Stimulated activated CD4-positive, alpha-beta T cell treated with anti-CD3 and anti-CD28 coated beads, Interleukin-1b, Interleukin-23, amount 100 ng/mL, for 1 hour (primary cell): ENCODE measurements at places on chromosomes 4 and X.

DNA sequence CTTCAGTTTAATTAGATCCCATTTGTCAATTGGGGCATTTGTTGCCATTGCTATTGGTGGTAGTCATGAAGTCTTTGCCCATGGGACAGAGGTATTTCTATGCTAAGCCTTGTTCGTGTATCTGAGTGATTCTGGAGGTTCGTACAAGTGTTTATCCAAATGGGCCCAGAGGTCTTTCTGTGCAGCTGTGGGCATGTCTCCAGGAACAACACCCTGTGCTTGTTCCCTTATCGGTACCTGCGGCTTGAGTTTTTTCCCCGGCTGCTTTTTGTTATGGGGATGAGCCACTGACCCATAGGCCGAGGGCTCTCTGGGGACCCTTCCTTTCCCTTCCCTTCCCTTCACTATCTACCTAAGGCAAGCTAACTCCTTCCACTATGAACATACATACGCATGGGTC lies 81.4 kb upstream of the WDR1 start:
- no peak for DNase-seq

- DNase-seq = no peak
Observed at GRCh38 chr4:41002309-41002708, 212.0 kb downstream of the APBB2 start.

GRCh38 chr4:113383111-113383785 lies 333.8 kb downstream of the ANK2 start:
- DNase-seq = no peak

DNA sequence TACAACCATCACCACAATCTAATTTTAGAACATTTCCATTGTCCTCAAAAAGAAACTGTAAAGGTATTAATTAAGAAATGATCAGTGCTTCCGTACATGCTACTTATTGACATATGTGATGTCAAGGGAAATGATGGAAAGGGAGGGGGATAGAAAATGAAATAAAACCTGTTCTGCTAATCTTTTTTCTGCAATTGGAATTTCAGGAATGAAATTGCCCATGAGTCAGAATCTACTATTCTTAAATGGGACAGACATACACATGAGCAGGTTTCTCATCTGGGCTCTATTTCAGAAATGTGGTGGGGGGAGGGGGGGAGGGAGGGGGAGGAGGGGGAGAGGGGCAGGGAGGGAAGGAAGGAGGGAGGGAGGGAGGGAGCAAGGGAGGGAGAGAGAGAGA lies 91.0 kb downstream of the SHROOM4 start:
- no peak for DNase-seq

- no peak for DNase-seq
Observed at GRCh38 chrX:106363214-106363613, 195.1 kb downstream of the PWWP3B start.

DNA sequence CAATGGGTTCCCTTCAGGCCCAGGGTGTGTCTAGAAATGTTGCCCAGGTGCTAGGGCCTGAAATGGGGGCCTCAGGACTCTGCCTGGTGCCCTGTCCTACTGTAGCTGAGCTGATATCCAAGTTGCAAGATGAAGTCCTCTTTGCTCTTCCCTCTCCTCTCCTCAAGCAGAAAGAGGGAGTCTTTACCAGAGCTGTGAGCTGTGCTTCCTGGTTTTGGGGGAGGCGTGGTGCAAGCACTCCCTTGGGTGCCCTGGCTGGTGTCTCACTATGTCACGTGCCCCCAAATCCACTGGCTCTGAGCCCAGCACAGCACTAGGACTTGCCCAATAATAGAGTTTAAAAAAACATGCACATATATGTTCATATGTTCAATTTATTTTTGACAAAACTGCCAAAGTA lies 29.3 kb upstream of the CT47A1 start:
- no peak for DNase-seq

DNA sequence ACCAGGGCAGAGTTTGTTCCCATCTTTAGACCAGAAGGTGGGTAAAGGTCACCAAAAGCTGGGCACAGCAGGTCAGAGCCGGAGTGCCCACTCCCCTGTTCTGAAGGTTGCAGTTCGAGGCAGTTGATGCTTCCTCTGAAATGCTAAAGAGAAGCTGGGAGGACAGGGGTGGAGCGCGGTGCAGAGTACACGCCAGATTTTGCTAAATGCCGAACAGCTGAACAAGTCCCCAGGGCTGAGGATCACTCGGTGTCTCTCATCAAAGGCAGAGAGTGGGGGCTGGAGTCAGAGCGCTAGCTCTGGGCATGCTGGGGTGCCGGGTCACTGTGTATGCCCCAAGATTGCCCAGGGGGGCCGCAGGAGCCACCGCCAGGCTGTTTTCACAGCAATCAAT lies 197.0 kb downstream of the BCOR start:
- DNase-seq = no peak

DNA sequence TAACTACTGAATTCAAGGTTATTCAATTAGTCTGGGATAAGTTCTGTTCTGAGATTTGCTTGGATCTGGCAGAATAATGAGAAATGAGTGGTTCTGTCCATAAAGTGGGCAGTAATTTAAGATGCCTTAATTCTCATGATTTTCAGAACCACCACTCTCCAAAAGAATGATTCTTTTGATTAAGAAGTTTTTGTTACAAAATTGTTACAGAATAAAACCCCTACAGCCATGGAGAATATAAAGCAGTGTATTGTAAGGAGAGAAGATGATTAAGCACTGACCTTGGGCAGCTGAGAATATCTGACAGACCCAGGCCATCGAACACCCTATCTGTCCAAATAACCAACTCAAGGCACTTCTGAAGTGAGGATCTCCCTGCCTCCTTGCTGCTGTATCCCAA lies 12.4 kb downstream of the AMELX start:
- no peak for DNase-seq

GRCh38 chr4:79662651-79663050 lies 254.6 kb upstream of the GK2 start:
- DNase-seq = no peak

DNA sequence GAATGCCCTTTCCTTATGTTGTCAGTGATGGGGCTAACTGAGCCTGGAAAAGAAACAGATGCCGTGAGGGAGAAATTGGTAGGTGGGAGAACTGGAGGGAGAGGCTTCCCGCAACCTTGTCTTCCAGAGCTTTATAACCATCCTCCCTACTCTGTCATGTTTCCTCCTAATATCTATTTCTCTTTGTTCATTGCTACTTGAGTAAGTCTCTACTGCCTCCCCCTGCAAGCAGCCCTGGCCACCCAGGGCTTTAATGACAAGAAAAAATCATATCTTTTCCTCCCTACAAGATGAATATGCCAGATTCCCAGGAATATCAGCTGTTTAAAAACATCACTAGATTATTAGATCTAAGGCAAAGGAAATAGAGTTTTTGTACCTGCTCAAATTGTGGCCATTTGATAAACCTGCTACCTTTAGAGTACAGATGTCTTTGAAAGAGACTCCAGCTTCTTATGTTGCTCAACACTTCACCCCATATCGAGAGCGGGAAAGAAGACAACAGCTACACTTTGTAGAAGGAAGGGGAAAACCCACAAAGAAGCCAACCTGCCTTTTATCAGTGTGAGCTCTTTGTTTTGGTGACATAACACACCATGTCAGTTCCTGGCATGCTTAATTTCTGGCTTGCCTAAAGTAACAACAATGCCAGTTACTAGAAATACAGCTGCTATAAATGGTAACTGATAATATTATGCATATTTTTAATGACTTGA lies 186.6 kb upstream of the LEF1 start:
- no peak for DNase-seq

GRCh38 chr4:32145987-32146386 lies 1425.8 kb downstream of the PCDH7 start:
- DNase-seq = no peak

- DNase-seq = no peak
Observed at GRCh38 chr4:152680988-152681603, 1.3 kb upstream of the TMEM154 start.

DNA sequence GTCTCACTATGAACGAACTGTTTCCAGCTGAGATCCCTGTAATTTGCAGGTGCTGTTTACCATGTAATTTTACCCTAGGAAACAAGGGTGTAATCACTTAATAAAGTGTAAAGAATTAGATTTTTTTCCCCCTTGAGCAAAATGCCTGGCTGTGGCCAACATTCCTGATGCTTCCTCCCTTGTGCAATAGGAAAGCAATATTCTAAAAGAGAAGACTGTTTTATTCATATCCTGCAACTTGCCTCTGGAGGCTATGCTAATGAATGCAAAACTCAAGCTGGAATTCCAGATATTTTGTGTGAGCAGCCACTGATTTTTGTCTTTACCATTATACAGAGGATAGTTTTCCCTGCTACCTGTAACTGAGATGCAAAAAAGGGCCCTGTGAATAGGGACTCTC lies 98.0 kb downstream of the AWAT2 start:
- DNase-seq = no peak

GRCh38 chr4:139042981-139043460 lies 27.4 kb downstream of the NOCT start:
- DNase-seq = no peak

DNA sequence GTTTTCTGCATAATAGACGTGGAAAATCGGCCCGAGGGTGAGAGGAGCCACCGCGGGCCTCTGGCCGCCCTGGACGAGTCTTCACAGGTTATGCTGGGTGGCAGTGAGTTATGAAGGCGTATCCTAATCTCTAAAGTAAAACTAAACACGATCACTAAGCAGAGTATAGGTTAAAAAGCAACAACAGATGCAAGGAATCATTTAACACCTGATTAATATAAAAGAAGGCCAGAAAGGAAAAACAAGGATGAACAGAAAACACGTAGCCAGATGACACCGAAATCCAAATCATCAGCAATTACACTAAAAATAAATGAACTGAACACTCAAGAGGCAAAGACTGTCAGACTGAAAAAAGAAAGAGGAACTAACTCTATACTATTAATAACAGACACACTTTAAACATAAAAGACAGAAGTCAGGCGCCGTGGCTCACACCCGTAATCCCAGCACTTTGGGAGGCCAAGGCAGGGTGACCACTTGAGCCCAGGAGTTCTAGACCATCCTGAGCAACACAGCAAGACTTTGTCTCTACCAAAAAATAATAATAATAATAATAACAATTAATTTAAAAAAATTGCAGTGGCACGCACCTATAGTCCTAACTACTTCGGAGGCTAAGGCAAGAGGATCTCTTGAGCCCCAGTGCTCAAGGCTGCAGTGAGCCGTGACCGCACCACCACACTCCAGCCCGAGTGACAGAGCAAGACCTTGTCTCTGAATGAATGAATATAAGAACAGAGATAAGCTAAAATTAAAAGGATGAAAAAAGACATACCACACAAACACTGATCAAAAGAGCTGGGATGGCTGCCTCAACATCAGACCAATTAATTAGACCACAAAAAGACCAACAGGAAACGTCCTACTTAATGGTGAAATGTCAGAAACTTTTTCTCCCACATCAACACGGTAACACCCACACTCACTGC lies 30.0 kb downstream of the CTBP1 start:
- no peak for DNase-seq

DNA sequence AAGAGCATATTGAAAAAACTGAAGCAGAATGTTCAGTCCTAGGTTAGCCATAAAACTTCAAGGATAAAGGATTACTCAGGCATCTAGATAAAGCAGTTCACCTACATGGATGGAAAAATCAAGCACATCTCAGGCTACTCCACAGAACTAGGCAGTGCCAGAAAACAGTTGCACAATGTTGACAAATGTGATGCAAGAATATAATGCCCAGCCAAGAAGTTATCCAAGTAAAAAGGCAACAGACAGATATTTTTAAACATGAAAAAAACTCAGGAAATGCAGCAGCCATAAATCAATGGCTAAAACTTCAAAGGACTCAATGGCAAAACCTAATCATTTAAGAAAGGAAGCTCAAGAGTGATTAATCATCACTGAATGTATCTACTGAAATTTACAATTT lies 456.0 kb upstream of the FAM241A start:
- DNase-seq = no peak

- DNase-seq = no peak
Observed at GRCh38 chrX:154774622-154775021, 12.0 kb downstream of the DKC1 start.

GRCh38 chrX:149131774-149132173 lies 373.3 kb downstream of the IDS start:
- DNase-seq = no peak

DNA sequence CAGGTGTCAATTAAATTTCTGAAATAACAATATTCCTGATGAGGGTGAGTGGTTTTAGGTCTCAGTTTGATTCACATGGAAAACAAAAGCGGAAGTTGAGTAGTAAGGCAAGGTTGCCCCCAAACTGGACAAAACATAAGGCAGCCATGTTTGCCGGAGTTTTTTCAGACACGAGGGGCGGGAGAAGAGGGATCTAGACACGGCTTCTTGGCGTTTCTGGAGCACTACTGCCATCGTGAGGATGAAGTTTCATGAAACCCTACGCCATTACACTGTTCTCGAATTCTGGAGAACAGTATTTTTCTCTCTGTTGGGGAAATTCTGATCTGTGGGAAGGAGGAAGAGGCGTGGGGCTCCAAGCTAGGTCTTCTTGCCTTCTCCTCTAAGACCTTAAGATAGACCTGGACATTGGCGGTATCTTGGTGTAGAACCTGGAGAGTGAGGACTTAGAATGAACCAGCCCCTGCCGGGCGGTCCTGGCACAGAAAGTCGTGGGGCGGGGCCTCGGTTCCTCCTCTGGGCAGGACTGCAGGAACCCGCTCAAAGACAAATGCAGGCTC lies 160.3 kb downstream of the OR13H1 start:
- DNase-seq = no peak

GRCh38 chr4:100299046-100299840 lies 109.0 kb upstream of the DDIT4L start:
- DNase-seq = no peak

- no peak for DNase-seq
Observed at GRCh38 chr4:185395238-185395955, at the start of gene LRP2BP. Gene LRP2BP (minus strand): TSS chr4:185395924. CDS start chr4:185378186, 17,738 bp downstream.

GRCh38 chrX:34300871-34301270 lies 168.8 kb upstream of the FAM47A start:
- no peak for DNase-seq

DNA sequence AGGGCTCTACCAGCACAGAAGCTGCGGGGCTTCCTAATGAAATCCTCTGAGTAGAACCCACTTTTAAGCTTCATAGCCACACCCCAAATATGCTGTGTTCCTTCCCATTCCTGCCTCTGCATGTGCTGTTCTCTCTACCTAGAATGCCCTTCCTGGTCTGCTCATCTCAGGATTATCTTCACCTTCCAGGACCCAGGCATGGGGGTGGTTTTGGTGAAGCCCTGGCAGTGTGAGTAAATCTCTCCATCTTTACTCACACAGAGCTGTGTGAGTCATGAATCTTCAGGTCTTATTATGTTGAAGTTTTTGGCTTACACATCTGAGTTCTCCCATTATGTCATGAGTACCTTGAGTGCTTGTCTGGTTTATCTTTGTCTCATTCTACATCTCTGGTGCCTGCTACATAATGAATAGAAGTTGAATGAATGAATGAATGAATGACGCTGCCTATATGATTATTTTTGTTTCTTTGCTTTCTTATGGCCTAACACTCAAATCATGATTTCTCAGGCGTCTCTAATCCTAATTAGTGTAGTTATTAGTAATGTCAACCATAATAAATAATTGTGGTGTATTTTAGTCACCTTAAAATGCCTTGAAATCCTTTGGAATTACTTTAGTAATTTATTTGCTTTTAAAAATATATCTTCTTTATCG lies 41.9 kb downstream of the HADH start:
- DNase-seq = peak; percentile 24

GRCh38 chr4:102824398-102824797 lies 3.0 kb downstream of the UBE2D3 start:
- no peak for DNase-seq
